Posterior cingulate gyrus (tissue), 11 donors: ENCODE measurements at places on chromosomes 4 and X.

DNA sequence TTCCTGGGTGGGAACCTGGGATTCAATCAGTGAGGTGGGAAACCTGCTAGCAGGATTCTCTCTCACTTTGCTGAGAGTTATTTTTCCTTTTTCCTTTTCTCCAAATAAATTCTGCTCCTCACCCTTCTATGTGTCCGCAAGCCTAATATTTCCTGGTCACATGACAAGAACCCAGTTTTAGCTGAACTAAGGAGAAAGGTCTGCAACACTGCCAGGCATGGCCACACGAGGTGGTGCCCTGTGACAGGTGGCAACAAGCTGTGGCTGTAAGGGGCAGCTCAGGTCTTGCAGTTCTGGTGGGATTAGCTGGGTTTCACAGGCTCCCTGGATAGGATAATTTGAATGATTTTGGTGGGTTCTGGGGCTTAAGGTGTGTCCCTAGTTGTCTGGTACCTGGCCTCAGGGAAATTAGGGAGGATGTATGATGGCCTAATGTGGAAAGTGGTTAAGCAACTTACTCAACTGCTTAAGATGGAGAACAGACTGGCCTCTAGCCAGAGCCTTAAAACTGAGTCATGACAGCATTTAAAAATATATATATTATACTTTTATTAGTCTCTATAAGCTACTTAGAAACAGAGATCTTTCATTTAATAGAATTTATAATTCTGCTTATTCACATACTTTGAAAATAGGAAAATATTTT is 215.0 kb downstream of the IL15 start:
- no peak for DNase-seq

GRCh38 chr4:140732780-140733179 is 23.4 kb downstream of the TBC1D9 start:
- DNase-seq = no peak

GRCh38 chr4:118816538-118817177 is 19.3 kb downstream of the SEC24D start:
- DNase-seq = no peak

- DNase-seq = no peak
Observed at GRCh38 chr4:40322811-40323210, 12.3 kb upstream of the CHRNA9 start.

GRCh38 chr4:129167640-129168260 is 71.8 kb downstream of the C4orf33 start:
- no peak for DNase-seq

DNA sequence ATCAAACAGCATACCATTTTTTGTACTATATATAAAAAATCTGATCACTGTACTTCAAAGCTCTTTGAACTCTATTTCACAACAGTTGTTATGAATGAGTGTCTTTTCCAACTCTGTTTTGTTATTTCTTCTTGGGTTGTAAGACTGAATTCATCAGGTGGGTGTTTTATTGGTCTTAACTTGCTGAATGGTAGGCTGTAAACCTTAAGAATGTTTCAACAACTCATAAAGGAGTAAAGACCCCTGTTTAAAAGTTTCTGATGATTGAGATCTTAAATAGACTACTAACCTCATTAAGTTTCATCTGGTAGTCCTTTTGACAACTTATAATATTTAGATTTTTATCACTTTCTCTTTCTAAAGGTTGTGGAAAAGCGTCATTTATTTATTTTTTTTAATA is 18.4 kb upstream of the STAG2 start:
- no peak for DNase-seq

- no peak for DNase-seq
Observed at GRCh38 chr4:6598127-6598526, 23.1 kb downstream of the MAN2B2 start.

DNA sequence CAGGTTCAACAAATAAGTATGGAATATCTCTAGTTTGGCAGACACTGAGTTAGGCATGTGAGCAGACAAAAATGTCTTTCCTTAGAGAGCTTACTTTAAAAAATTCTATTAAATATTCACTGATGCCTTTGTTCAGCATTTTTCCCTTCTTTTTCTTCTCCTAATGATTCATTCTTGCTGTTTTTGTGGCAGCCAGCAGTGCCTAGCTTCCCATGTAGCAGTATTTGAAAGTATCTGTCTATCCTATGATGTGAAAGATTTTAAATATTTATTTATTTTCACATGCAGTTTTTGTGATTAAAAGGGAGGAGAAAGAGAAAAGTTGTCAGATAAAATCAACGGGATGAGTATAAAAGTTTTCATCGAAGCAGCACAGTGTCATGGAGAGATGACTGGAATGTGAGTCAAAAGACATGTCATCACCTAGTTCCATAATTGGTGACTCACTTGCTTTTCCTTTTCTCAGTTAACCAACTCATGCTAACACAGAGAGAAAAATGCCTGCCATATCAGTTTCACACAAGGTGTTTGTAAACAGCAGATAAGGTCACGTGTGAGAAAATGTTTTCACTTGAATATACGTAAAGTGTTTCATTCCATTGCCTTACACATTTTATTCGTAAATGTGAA is 69.8 kb downstream of the BMPR1B start:
- no peak for DNase-seq

DNA sequence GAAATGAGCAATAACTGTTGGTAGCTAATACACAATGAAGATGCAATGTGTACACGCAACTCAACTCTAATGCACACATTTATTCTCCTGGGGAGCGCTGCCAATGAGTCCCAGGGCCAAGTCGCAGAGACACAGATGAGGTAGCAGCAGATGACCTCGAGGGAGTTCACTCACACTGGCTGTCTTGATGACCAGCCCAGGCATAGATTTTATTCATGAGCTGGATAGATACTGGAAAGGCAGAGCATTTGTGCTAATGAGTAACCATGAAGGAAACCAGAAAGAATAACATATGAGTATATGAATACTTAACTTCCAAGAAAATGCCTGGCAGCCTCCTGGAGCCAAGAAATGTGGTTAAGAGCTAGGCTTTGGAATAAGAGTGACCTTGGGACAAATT is 42.3 kb downstream of the RASL11B start:
- DNase-seq = no peak

GRCh38 chr4:42078184-42078801 is 74.2 kb downstream of the BEND4 start:
- DNase-seq = no peak
